Stimulated activated CD8-positive, alpha-beta memory T cell treated with anti-CD3 and anti-CD28 coated beads, Interleukin-4, amount 100 ng/mL, for 48 hours (primary cell): ENCODE measurements at places on chromosomes 6 and 20.

- DNase-seq = no peak
These were observed 86.4 kb upstream of the FRMD1 start for GRCh38 chr6:168165373-168165772.

- no peak for DNase-seq
These were observed 108.1 kb downstream of the TMEM200A start for GRCh38 chr6:130473886-130474285.

- peak; percentile 52 for DNase-seq
These were observed 39.2 kb upstream of the TPD52L1 start for GRCh38 chr6:125114248-125114858.

DNA sequence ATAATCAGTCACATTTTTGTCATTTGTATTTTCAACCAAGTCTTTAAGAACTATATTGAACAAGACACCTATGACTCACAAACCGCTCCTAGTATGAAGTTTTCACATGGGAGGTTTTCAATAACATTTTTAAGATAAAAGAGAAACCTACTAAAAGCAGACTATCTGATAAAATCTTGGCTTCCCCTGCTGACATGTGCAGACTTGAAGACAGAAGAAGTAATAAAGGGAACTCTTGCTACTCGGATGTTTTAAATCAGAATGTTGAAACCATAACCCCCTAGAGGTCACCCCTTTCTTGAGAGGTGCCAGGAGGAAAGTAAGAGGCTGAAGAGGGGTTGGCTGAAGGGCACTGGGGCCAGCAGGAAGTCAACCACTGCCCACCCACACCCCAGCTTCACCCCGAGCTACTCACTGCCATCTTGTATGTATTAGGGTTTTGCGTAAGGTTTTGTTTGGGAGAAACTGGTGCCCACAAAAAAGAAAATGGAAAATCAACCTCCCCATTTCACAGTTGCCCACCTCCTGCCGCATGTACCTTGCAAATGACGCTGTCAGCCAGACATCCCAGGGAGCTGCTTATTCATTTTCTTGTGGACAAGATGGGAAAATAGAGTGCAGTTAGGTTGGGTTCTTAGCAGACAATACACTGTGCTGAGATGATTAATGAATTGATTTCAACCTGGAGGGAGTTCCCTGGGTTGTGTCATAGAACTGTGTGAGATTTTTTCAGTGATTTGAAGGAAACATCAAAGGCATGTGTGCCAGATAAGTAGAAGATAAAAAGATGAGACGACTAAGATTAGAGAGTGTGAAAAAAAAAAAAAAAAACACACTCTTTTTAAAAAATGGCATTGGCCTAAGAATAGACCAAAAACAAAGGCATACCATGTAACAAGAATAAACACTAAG lies 83.2 kb upstream of the TAB2 start:
- peak; percentile 63 for DNase-seq

DNA sequence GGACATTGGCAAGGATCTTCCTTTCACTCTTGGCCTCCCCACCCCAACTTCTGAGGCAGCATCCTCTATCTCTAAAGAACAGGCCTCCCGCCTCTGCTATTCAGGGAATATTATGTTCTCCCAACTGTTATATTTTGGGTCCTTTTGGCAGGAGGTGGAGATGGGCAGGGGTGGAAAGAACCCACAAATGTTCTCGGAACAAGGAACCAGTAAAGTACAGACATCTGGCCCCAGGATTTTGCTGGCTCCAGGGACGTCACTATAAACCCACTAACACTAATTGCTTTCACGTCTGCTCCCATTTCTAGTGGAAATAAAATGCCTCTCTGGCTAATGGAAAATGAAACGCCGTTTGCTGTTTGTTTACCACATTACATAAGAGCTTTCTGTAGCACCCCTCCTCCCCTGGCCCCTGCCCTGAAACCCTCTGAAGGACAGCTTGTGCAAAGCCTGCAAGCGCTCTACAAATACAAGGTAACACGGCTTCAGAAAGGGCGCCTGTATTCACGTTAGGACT lies 77.7 kb upstream of the TBC1D7 start:
- no peak for DNase-seq

- DNase-seq = no peak
These were observed 47.2 kb upstream of the MLN start for GRCh38 chr6:33850869-33851541.

- DNase-seq = no peak
These were observed 361.3 kb upstream of the BTBD3 start for GRCh38 chr20:11556410-11556809.

DNA sequence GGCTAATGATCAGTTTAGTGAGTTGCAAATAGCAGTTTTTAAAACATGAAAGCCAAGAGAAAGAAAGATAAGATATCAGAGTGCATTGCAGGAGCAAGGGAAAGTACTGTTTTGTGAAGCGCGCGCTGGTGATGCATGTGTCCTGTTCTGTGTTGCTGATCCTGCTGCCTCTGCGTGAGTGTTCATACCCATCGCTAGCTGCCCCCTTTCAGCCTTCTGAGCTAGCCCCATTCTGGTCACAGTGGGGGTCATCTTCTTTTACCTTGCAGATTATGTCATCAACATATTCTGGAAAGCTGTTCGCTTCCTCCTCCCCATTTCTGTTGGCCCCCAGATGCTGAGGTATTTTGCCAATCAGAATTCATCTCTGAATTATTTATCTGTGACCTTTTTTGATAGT lies 1.9 kb downstream of the MRAP2 start:
- no peak for DNase-seq
